Stimulated activated CD4-positive, alpha-beta T cell treated with anti-CD3 and anti-CD28 coated beads, Interleukin-12 subunit alpha, Interleukin-12 subunit beta, amount 100 ng/mL, for 48 hours (primary cell): ENCODE measurements at places on chromosomes 6 and 20.

GRCh38 chr6:119158057-119158848, 79.8 kb upstream of the FAM184A start:
- DNase-seq, result no peak

GRCh38 chr20:17822540-17823408, 123.0 kb downstream of the BANF2 start:
- no peak for DNase-seq

DNA sequence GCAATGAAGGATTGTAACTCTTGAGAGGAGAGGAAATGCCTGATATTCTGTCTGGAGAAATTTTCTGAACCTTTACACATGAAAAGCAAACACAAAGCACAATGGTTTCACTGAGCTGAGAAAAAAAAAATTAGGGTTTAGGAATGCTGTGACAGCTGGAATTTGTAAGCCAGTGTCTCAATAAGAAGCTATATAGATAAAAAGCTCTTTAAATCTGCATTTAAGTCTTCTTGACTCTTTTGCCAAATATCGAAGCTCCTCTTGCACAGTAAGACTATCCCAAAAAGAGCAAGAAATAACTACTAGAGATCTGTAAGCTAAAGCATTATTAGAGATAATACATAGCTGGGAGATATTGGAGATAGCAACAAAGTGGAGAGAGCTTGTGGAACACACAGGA, 1334.0 kb upstream of the CITED2 start:
- DNase-seq, result no peak

DNA sequence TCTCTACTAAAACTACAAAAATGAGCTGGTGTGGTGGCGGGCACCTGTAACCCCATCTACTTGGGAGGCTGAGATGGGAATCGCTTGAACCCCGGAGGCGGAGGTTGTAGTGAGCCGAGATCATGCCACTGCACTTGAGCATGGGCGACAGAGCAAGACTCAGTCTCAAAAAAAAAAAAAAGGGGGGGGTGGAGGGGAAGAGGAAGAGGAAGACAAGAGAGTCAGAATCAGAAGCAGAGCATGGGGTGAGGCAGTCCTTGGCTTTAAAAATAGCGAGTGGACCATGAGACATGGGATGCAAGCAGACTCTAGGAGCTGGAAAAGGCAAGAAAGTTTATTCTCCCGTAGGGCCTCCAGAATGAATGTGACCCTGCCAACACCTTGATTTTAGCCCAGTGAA, 3.9 kb upstream of the SLC9A8 start:
- DNase-seq, result no peak

DNA sequence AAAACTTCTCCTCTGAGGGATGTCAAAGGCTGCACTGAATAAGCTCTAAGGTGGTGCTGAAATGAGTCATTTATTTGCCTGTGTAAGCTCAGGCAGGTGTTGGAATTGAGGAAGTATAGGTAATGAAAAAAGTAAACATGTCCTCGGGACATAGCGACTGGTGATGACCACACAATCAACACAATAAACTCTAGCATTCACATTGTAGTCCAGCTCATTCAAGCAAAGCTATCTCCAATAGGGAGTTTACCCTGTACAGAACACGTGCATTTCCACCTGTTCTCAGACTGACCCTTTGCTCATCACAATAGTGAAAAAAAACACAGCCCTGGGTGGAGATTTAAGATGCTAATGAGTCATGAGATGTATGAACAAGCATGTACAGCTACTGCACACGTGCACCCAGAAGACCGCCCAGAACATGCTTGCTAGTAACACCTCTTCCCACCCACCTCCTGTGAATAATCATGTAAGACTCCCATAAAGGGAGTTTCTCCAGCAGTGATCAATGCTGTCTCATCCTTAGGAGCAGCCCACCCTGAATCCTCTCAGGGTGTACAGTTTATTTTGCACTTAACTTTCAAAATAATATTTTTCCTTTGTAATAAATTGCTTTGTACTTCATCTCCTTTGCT, 33.0 kb upstream of the POU5F1 start:
- peak; percentile 56 for DNase-seq

DNA sequence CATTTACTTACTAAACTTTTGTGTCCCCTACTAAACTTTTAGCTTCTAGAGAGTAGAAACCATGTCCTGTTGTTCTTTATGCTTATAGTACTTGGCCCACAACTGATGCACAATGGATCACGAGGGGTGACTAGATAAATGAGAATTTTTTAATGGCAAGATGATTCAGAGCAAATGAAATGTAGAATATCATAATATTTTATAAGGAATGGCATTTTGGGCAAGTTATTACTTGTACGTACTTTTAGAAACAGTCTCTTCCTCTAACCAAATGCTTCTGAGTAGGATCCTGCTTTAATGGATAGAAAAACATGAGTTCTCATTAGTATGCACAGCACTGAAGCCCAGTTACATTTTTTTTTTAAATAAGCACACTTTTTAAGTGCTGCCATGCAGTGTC, 336.3 kb downstream of the NRN1 start:
- DNase-seq, result no peak

GRCh38 chr6:102742754-102743356, 1349.3 kb downstream of the GRIK2 start:
- DNase-seq, result no peak

- DNase-seq, result no peak
Observed at GRCh38 chr20:61126369-61127195, 125.5 kb upstream of the CDH4 start.

DNA sequence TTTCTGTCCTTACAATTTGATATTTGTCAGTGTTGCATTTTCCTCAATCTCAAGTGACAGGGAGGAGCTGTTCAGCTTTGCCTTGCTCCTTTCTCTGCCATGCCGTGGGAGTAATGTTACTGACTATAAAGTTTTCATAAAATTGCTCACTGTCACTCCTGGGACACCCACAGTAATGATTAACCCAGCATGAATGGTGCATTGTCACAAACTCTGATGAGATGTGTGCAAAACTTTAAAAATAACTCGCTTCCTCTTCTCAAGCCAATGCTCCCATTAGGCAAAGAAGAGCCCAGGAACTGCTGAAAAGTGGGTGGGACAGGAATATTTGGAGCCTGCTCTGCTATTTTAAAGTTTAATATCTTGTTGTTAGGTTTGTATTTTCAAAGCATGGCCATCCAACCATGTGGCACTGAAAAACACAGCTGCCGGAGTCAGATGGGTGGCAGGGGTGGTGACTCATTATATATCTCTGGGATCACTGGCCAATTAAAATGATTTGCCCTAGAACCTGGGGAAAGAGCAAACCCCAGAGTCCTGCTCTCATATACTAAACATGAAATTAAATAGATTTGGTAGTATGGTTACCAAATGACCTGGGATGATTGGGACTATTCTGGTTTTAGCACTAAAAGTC, 260.1 kb downstream of the BTBD3 start:
- no peak for DNase-seq

GRCh38 chr20:36205026-36205425, 31.3 kb upstream of the AAR2 start:
- DNase-seq, result no peak

DNA sequence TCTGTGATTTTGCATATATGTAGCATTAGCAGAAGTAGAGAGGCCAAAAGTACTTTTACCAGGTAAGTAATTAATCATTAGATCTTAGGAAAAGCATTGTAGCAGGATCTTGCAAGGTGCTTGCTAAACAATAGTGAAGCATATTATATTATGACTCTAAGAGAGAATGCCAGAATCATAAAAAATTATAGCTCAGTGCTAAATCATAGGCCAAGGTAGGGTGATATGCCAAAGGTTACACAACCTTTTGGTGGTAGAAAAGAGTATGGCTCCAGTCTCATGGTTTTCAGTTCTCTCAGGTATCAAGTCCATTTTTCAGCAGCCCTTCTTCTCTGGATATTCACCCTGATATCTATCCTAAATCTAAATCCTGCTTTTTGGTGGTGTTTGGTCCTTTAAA, 16.9 kb upstream of the TMEM30A start:
- no peak for DNase-seq

DNA sequence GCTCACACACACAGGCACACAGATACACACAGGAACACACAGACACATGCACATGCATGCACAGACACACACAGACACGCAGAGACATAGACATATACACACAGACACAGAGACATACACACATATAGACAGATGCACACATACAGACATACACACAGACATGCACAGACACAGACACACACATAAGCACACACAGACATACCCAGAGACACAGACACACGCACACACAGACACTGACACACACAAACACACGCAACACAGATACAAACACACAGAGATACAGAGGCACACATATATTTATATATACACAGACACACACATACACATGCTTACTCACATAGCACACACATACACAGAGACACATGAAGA, 158.4 kb downstream of the LY86 start:
- no peak for DNase-seq

- no peak for DNase-seq
Observed at GRCh38 chr20:15379681-15380296, 1042.4 kb upstream of the FLRT3 start.

DNA sequence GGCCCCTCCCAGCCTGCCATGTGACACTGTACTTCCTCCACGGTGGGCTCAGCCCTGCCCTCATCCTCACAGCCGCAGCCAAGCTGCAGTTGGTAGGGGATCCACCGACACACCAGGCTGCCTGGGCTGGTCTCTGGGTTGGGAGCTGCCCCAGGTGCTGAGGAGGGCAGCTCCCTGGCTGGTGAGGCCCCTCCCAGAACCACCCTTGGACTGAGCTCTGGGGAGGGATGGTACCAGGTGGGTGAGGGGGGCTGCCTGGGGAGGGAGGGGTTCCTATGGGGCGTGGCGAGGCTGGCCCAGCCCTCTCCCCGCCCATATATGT, 185 bp upstream of the TNFRSF6B start:
- DNase-seq, result no peak

- no peak for DNase-seq
Observed at GRCh38 chr6:121465101-121465500, 29.7 kb downstream of the GJA1 start.

- no peak for DNase-seq
Observed at GRCh38 chr6:90941885-90942284, 355.0 kb upstream of the MAP3K7 start.

DNA sequence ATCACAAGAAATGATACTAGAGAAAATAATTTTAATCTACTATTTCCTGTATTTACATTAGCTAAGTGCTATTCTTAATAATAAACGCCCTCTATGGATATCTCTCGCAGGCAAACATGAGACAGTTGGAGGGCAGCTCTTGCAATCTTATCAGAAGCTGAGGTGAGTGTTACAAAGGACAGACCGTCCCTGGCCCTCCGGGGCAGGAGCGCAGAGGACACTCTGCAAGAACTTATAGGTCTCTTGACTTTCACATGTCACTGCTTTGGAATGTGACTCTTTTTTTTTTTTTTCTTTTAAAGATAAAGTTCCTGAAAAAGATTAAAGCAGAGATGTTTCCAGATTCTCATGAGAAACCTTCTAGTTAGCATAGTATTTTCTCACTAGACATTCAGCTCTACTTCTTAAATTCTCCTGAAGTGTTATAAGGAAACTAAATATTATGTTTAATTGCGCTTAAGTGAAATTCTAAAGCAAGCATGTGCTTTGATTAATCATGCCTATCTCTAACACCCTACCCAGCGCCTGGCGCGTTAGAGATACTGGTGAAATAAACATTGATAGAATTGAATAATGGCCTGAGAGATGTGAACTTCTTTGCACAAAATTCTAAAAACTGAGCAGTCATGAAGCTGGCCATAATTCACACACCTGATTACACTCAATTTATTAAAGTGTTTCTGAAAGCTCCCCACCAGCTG, 57.4 kb downstream of the SYTL3 start:
- no peak for DNase-seq

DNA sequence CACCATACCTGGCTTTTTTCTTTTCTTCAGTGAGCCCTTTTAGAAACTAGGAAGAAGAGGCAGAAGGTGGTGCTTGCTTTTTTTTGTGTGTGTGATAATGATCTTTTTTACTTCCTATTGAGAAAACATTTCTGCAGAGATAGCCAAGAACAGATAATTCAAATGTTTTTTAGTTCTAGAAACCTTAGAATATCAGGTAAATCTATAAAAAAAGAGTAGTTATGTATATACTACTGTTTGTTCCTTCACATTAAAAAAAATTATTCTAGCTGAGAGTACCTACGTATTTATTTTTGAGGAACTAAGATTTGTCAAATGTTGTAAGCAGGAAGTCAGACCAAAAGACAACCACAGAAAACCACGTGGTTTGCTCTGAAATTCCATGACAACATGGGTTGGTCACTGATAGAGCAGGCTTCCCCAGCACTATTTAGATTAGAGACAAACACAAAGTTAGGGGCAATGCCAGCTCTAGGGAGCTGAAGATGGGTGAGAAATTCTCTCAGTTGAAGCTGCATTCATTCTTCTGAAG, 12.8 kb downstream of the STK4 start:
- no peak for DNase-seq

- no peak for DNase-seq
Observed at GRCh38 chr6:111579816-111580215, 25.9 kb downstream of the TRAF3IP2 start.

DNA sequence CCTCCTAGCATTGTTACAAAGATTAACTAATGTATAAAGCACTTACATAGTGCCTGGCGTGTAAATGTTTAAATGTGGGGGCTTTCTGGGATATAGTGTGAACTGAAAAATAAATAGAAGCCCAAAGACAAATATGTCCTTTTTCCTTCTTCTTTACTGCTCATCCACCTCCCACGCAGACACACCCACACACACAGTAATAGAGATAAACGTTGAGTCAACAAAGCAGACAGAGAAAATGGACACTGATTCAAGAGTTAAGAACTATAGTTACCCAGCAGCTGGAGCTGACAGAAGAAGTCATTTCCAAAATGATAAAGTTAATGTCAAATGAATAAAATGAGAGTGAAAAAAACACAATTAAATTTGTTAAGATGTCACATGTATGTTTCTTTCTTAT, 68.3 kb downstream of the FHL5 start:
- no peak for DNase-seq

DNA sequence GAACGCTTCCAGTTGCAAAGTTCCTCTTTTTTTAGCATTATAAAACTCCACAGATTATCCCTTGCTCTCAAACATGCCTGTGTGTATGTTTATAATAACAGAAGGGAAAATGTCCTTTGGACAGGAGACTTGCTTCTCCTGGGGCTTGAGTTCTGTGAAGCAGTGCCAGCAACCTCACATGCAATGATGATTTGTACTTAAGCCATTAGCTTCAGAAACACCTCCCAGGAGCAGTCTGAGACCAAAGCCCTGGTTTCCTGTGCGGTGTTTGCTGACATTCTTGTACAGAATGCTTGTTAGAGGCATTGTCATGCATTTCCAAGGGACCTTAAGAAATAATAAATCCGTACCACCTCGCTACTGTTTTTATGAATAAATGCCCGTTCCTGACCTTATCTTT, 752.8 kb downstream of the CBLN4 start:
- DNase-seq, result no peak

DNA sequence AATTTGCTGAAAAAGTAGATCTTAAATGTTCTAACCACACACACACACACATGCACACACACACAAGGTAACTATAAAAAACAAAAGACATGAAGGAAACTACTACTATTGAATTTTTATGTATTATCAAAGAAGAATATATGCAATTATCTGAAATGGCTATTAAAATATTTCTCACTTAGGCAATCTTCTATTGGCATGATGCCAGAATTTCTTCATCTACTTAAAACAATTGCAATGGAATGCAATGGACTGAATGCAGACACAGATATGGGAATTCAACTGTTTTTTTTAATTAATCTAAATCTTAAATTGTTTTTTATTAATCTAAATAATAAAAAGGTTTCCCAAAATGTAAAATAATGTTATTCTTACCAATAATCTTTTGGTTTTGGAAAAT, 152.6 kb upstream of the SMLR1 start:
- DNase-seq, result no peak
